ENCODE measurements at places on chromosomes 7 and 10.

- no peak for DNase-seq
These were observed 62.9 kb downstream of the STK17A start for GRCh38 chr7:43645699-43646226.

GRCh38 chr7:138282997-138283396 is 177.1 kb upstream of the TRIM24 start:
- DNase-seq, result no peak

- DNase-seq, result no peak
These were observed 290.0 kb downstream of the SORCS1 start for GRCh38 chr10:106874604-106874889.

DNA sequence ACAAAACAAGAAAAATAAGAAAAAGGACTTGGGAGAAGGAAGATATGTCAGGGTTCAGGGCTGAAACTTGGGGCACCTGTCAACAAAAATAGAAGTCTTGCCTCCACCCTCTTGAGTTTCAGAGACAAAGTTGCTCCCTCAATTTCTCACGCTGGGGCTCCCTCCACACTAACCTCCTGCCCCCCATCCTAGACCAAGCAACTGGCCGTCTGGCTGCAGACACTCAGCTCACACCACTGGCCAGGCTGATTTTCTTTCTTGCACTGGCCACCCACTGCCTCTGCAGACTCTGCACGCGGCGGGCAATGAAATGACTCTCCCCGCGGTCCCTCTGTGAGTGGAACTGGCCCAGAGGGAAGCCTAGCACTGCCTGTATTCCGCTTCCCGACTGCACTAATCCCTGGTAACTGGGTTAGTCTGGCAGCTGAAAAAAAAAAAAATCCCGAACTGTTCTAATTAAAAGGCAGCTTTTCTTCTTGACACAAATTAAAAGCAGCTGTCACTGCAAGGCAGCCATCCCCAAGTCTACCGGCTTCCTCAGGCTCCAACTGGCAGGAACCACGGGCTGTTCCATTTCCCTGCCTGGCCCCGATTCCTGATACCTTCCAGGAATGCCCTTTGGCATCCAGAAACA is 83.5 kb downstream of the SPDYE5 start:
- DNase-seq, result no peak

DNA sequence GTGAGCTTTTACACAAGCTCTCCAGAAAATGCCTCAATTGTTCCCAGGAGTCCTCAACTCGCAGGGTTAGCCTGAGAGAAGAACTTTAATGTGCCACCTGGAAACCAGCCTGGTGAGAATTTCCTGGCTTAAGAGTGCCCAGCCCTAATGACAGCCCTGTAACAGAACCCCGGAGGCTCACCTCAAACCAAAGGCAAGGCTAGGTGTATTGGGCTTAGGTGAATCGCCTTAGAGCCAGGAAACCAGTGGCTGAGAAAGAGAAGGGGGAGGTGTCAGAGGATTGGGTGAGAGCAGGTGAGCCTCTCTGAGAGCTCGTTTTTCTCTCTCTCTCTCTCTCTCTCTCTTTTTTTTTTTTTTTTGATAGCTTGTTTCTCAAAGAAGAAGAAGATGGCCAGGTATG is 7.3 kb downstream of the OCM2 start:
- DNase-seq, result no peak

- DNase-seq, result no peak
These were observed 15.9 kb downstream of the GBF1 start for GRCh38 chr10:102261196-102261595.

DNA sequence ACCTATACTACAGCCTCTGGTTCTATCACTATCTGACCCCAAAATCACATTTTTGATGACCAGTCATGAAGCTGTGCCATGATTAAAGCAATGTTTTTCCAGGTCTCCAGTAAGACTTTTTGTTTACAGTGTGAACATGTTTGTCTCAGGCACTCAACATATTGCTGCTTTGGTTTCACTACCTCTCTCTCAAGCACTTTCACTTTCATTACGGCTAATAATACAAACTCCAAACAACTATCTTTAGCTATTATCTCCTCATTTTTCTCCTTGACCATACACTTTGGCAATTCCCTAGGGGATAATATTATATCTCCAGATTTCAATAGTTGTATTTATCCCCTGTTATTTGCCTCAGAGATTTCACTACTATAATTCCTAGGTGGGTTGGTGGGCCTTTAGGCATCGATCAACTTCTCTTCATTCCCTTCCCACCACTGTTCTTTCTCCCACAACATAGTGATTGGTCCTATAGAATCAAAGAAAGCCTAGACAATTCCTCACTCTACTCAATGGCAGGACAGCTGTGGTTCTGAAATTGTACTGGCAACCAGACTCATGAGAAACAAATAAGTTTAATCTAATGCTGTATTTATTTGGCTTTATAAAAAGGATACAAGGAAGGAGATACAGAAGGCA is 261.4 kb upstream of the ZWINT start:
- no peak for DNase-seq

DNA sequence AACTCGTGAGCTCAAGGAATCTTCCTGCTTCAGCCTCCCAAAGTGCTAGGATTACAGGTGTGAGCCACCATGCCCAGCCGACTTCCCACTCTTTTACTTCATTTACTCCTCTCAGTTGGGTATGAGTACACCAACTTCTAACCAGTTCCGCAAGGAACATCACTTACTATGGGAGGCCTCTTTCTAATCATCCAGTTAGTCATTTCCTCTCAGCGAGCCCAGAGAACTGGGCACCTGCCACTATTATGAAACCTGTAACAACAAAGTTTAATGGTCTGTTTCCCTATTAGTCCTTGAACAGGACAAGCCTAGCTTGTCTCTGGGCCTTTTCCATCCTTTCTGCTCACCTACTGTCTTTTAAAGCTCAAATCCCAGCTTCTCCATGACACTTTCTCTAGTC is 88.8 kb downstream of the DNMBP start:
- no peak for DNase-seq

DNA sequence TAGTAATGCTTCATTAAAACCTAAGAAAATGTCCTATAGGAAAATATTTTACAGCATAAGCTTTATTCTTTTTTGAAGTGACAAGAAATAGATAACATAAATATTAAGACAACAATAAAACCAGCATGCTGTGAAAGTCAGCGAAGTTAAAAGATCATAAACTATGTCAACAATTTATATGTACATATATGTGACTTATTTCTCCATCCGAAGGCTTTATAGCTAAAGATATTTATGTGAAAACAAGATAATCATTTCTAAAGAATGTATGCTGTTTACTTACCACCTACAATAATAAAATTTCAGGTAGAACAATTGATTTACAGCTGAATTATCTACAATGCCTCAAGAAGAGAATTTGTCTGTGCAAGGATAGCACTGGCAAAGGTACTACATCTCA is 283.4 kb downstream of the CRPPA start:
- no peak for DNase-seq

GRCh38 chr7:11343818-11344413 is 370.2 kb downstream of the PHF14 start:
- DNase-seq, result peak; percentile 63

DNA sequence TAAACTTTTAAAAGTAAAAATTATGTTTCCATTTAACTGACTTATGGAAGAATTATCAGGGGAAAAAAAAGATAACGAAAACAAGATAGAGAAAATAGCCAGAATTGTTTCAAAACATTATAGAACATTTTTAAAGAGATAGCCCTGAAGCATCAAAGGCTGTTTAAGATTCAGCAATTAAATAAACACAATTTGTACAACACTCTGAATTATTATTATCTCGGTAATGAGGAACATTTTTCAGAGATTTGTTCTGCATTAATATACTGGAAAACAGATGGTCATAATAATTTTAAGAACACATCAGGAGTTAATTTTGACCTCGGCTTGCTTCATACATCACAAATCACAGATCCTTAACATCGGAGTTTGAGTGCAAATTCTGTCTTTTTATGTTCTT is 643.8 kb downstream of the SORCS1 start:
- DNase-seq, result no peak

DNA sequence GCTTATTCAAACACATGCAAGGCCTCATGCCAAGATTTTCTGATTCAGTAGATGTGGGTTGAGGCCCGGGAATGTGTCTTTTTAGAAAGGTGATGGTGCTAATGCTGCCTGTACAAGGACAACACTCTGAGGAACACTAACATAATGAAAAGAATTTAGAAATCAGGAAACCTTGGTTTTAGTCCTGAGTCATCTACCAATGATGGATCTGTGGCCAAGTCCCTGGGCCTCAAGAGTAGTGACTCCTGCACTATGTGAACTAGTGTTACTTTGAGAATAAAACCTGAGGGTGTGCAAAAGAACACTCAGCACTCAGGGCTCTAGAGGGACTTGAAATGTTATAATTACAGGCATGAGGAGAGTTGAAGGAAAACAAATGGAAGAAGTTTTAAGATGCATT is 741.7 kb upstream of the GALNT17 start:
- no peak for DNase-seq

DNA sequence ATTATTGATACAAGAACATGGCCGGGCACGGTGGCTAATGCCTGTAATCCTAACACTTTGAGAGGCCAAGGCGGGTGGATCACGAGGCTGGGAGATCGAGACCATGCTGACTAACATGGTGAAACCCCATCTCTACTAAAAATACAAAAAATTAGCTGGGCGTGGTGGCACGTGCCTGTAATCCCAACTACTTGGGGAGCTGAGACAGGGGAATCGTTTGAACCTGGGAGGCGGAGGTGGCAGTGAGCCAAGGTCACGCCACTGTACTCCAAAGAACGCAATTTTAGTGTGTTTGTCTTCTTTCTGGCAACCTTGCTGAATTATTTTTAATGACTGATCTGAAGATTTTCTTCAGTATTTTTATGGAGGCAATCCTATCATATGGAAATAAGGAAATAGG is 46.2 kb downstream of the IDE start:
- DNase-seq, result no peak

GRCh38 chr10:116633216-116633600 is 12.5 kb downstream of the PNLIPRP2 start:
- DNase-seq, result no peak

DNA sequence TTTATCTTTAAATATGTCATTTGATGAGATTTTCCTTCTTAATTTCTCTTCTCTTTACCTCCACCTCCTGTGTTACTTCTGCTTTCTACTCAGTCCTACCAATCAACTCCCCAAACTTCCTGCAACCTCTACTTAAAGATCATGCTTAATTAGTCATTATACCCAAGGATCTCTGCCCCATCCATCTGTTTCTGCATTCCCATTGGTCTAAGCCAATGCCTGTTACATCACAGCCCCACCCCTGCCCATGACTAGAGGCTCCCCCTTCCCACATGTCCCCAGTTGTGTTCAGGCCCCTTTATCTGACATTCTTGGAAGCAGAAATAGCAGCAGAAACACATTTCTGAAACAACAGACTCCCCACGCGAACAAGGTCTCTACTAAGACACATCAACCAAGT is 319.1 kb upstream of the NFE2L3 start:
- no peak for DNase-seq

Data from hematopoietic multipotent progenitor cell treated with erythropoietin and hydrocortisone succinate and interleukin-3 and kit ligand, for 17 days (in vitro differentiated cells).